ENCODE measurements at places on chromosomes 4 and X.

DNA sequence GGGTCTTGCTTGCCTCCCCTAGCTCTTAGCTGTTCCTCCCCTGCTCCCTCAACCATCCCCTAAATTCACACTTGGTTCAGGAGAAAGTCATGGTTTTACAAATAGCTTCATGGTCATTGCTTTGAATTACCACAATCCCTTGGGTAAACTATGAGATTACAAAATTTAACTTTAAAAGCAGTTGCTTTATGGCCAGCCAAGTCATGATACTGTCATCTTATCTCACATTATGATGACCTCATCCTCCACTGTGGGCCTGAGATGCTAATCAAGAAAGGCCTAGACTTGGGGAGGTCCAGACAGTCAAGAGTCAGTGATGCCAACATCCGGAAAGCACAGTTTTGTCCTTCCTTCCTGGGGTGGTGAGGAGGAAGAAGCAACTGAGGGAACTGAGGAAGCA, 10.5 kb upstream of the FGF16 start:
- no peak for DNase-seq

DNA sequence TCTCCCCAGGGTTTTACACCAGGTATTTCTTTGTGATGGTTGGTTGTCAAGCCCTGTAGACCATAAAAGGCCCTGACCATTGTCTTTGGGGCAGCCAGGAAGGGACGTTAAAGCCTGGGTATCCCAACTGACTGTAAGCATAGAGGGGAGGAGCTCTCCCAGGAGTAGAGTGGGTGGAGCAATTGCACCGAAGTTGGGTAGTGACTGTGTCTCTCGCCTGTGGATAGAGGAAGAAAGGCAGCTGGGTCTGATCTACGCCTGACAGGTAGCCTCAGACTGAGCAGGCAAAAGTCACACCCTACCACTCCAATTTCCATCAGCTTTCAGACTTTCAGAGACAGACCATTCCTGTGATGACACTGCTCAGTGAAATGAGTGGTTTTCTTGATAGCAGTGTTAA, 123.3 kb downstream of the KLHL8 start:
- DNase-seq, result no peak

DNA sequence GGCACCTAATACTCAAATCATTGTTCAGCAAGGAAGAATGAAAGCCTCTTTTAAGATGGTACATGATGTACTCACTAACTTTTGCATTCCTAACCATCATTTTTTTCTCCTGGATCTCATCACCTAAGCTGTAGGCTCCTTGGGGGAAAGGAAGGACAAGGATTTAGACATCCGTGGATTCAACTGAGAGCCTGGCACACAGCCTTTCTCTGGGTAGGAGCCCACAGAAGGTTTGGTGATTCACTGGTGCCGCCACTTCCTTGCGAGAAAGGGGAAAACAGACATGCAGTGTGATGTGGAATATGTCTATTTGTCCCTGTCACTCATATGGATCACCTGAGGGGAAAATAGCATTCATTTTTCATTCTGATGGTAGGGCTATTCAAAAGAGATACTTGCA, 147.3 kb downstream of the PCDH7 start:
- no peak for DNase-seq

GRCh38 chrX:23201706-23202105, 132.9 kb upstream of the PTCHD1 start:
- no peak for DNase-seq

DNA sequence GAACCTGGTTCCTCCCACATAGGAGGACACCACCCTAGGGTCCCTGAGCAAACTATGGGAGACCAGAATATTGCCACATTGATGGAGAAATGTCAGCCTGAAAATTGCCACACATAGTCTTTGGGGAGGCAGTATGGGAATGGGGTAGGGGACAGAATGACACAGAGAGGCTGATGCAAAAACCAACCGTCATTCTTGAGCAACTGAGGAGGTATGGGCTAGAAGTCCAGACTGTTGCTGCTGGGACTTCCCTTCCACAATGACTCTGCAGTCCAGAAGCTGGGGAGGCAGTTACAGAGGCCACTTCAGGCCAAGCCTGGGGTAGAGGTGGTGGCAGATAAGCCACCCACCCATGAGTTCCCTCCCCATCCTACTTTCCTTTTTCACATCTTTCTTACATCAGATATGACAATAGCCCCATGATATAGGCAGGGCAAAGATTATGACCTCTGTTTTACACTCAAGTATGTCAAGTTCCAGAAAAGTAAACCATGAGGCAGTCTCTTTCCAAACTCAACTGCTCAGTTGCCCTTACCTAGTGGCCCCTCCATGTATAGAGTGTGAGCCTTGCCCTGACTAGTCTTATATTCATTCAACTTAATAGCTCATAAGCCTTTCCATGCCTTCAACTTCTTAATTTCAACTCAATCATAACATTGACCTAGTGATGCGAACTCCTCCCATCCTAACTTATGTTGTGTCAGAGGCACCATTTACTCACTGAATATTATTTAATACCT, 41.7 kb downstream of the VSIG4 start:
- no peak for DNase-seq

- no peak for DNase-seq
Measured at GRCh38 chr4:37726666-37727065, 40.5 kb upstream of the RELL1 start.

- no peak for DNase-seq
Measured at GRCh38 chr4:5398056-5398455, 310.3 kb downstream of the EVC2 start.

- DNase-seq, result no peak
Measured at GRCh38 chrX:144259054-144259453, 375.2 kb downstream of the UBE2NL start.

DNA sequence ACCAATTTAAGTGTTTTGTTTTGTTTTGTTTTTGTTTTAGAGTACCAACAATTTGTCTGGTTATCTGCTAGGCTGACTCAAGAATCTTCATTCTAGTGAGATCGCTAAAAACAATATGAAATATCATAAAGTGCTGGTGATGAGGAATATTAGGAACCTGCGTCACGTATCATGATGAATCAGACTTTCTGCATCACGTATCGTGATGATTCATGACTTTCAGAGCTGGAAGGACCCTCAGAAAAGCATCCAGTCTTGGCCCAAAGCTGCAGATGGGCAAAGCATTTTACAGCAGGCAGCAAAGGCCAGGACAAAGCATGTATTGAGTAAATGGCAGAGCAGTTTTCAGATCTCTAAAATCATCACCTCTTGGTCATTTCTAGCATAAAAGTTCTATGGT, 278.0 kb upstream of the BOD1L1 start:
- DNase-seq, result no peak

DNA sequence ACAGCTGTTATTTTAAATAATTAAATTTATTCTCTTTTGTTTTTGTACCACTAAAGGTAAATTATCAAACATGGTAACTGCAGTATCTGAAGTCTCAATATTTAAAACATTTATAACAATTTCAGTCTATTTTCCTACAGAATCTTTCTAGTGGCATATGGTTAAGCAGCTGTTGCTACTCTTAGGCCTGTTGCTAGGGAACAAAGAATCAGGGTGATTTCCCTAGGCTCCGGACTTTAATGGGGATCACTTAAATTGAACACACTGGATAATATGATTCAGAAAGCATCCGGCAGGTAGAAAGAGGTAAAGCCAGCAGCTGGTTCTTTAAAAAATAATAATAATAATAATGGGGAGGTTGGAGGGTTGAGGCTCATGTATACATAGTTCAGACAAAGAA, 17.6 kb downstream of the FBXO8 start:
- no peak for DNase-seq

DNA sequence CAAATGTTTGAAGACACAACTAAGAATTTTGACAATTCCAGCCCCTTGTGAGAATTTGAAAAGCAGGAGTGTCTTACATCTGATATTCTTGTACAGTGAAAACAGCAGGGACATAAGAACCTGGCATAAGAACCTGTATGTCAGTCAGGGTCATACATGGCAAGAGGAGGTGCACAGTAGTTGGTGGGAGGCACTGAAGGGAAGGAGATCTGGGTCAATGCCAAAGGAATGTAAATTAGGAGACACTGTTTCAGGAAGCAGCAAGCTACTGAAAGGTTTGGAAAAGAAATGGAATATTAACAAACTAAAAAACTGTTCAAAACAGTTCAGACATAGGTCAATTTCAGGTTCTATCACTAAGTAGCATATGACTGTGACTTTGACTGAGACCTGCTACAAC, 25.0 kb upstream of the SPP1 start:
- DNase-seq, result no peak

GRCh38 chr4:170306208-170306607, 216.5 kb upstream of the AADAT start:
- DNase-seq, result no peak

Measured in stimulated activated CD4-positive, alpha-beta T cell treated with anti-CD3 and anti-CD28 coated beads, Interleukin-1b, Interleukin-23, amount 100 ng/mL, for 1 hour (primary cell).